Activated CD8-positive, alpha-beta memory T cell treated with anti-CD3 and anti-CD28 coated beads for 1 hour (primary cell): ENCODE measurements at places on chromosomes 3 and 15.

GRCh38 chr3:128854475-128854874, 24.9 kb upstream of the ACAD9 start:
- DNase-seq = no peak

DNA sequence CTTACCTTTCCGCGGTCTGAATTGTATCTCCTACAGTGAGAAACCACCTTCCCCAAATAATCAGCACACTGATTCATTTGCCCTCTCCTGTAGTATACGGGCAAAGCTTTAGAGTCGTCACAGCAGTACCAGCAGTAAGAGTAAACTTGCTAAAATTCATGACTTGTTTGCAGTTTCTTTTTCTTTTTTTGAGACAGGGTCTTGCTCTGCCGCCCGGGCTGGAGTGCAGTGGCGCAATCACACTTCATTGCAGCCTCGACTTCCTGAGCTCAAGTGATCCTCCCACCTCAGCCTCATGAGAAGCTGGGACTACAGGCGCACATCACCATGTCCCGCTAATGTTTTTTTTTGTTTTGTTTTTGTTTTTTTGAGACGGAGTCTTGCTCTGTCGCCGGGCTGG, 11.9 kb downstream of the SCAMP5 start:
- DNase-seq = no peak

DNA sequence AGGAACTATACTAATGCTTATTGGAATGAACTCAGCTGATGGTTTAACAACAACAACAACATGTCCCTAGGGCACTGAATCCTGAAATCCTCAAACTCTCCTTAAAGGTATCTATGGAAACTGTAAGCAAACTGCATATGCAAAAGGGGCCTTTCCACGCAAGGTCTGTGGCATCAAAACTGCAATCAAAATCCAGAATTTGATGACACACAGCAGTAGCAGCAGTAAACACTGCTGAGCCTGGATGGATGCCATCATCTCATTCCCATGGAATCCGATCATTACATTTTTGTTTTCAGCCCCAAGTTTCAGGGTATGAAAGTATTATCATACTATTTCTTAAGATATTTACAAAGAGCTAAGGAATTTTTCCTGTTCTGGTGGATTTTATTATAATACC, 399.7 kb downstream of the VPS13C start:
- DNase-seq = no peak

- DNase-seq = no peak
Measured at GRCh38 chr3:156818273-156818651, 7.9 kb upstream of the LEKR1 start.

GRCh38 chr15:89002281-89002761, 85.9 kb upstream of the ABHD2 start:
- no peak for DNase-seq

- no peak for DNase-seq
Measured at GRCh38 chr3:127077068-127077467, 94.2 kb downstream of the PLXNA1 start.

- no peak for DNase-seq
Measured at GRCh38 chr15:76176487-76177085, 116.8 kb downstream of the TMEM266 start.

GRCh38 chr3:196486263-196486662, 17.3 kb downstream of the RNF168 start:
- no peak for DNase-seq

GRCh38 chr3:21697707-21698106, 53.3 kb downstream of the ZNF385D start:
- no peak for DNase-seq

DNA sequence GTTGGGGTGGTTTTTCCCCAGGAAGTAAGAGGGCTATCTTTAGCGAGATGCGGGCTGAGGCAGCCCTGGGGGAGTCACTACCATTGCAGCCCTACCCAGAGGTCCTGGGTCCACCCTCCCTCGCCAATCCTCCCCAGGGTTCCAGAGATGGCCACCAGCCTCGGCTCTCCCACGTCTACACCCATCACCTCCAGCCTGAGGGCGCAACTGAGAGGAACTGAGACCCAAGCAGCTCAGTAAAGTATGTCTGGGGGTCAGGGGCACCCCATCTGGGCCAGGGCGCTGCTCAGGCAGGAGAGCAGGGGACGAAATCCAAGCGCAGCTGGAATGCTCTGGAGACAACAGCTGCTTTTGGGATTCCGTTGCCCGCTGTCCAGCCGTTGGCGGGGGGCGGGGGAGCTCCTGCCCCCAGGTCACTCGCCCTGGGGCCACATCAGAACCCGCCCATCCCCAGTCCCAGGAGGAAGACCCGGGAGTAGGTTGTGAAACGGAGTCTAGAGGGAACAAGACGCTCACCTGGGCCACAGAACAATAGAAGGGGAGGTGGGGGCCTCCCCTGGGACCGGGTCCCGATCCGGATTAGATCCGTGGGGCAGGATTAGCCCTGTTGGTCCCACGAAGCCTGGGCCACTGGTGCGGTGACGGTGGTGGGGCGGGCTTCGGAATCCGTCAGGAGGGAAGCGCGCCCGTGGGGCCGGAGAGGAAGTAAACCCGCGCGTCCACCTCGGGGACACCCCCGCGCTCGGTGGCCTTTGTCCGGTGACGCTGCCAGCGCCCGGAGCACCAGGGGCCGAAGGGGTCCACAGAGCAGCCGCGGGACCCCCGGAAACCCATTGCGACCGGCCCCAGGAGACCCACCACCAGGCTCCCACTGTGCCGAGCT, 1.4 kb upstream of the NDUFAF3 start:
- DNase-seq = no peak

DNA sequence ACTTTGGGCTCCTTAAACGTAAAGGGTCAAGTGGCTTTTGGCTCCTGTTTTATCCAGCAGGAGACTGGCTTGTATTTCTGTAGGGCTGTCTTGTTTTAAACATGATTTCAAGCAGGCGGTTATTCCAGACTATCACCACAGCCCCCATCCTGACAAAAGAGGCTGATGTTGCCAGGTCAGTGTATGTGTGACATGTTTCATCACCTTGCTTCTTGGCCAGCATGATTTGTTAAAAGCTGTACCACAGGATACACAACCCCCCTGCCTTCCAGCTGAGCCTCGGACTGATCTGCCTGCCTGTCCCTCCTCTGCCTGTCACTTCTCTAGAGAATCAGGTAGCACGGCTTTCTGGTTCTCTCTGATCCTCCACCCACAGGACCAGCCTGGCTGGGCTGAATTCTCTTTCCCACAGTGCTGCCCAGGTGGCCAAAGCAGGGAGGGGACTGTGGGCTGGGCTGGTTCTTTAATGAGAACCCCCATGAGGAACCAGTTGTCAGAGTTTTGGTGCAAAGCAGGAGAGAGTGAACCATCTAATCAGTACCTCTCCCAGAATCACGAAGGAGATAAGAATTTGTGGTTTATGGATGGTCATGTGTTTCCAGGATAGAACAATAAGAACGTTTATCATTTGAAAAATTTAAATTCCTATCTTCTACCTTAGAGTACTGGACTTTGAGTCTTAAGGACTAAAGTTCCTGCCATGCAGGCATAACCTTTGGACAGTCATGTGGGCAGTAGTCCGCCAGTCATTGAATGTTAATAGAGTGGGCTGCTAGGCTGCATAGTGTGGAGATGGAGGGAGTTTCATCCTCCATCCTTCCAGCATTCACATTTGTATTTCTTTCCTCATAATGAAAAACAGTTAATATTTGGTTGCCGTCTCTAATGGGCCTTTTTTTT, 8.8 kb downstream of the ABHD6 start:
- no peak for DNase-seq

GRCh38 chr3:17032407-17033034, 147.8 kb downstream of the PLCL2 start:
- no peak for DNase-seq

GRCh38 chr3:125001557-125002413, 54.0 kb downstream of the HEG1 start:
- DNase-seq = no peak

DNA sequence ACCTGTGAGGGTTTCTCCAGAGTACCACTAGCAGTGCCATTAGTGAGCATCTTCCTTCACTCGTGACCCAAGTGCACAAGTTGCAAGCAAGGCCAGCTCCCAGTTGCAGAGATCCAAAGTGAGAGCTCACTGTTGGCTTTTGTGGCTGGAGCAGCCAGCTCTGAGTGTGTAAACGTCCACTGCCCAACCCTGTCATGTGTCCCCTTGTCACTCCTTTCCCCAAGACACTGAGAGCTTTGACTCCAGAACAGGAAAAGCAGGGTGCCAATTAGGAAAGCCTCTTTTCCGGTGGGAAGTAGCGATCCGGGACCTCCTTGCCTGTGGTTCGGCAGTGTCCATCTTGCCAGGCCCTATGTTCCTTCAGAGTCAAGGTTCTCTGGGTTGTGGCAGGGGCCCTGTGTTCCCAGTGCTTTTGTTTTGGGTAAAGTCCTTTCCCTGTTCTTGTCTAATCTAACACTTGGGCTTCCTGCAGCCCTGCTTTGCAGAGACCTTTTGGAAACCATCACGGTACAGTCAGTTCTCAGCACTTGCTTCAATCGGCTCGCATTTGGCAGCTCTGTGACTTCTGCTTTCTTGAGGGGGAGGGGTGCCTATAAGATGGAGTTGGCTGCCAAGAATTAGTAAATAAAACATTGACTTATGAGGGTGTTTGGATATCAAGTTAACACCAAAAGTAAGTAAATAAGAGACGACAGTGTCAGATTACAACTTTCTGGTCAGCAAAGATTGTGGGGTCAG, 90.5 kb downstream of the DNASE1L3 start:
- no peak for DNase-seq

DNA sequence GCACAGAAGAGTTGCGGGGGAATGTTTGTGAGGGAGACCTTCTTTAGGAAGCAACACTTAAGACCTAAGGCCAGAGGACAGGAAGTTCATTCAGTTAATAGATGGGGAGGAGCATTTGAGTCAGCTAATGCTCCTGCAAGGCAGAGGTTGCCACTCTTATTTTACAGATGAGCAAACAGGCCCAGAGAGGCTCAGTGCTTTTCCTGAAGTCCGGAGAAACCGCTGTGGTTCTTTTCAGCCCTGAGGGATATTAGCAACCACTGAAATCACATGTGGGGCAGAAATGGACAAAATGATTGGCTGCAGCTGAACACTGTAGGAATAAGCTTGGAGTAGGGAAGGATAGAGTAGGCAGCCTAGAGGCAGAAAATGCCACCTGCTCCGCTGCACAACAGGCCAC, 33.3 kb upstream of the RTP4 start:
- no peak for DNase-seq

DNA sequence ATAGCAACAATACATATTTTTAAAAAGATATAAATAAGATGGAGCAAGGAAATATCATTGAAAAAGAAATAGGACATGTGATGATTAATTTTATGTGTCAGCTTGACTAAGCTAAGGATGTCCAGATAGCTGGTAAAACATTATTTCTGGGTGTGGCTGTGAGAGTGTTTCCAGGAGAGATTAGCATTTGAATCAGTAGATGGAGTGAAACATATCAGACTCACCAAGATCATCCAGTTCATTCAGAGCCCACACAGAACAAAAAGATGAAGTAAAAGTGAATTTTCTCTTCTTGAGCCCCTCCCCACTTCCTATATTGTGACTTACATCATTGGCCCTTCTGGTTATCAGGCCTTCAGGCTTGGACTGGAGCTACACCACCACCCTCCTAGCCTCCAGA, 61.6 kb upstream of the TUSC7 start:
- no peak for DNase-seq

- no peak for DNase-seq
Measured at GRCh38 chr3:68479779-68480178, 452.6 kb downstream of the TAFA4 start.

GRCh38 chr3:25396251-25396650, 31.8 kb upstream of the RARB start:
- DNase-seq = no peak

DNA sequence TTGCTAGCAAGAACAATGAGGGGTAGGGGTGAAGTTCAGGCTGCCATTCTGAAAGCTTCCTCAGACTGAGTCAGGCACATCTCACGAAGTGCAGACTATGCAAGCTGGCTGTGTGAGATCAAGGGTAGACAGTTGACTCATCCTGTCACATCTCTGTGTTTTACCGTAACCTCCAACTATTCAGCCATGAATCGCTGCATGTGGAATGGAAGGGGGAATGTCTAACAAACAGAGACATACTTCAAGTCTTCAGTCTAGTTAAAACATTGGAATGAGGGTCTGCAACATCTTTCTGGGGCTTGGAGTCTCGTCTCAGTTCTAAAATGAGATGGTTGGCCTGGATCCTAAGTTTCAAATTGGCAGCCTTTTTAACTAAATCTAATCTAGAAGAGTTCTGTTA, 25.9 kb downstream of the AGTR1 start:
- DNase-seq = no peak

GRCh38 chr3:61814674-61815073, 253.3 kb downstream of the PTPRG start:
- no peak for DNase-seq

DNA sequence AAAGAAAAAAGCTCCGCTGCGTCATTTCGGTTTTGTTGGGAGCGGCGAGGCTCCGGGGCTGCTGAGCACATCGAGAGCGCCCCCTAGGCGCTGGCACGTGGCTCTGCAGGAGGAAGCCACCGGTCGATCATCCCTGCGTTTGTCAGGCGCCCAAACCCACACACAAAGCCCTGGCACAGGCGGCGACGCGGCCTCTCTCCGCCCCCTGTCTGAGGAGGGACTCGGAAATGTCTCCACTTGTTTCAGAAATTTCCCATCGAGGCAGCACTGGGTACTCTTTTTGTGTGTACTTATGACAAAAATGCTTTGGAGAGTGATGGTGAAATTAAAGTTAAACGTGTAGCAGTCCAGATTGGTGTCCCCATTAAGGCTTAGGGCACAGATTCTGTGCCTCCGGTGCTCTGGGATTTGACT, 407.3 kb upstream of the ONECUT1 start:
- no peak for DNase-seq

- DNase-seq = no peak
Measured at GRCh38 chr15:43293432-43293831, 26.7 kb upstream of the TGM5 start.

GRCh38 chr3:187963003-187963676, 190.8 kb upstream of the LPP start:
- no peak for DNase-seq

- DNase-seq = no peak
Measured at GRCh38 chr15:77391372-77391951, 28.4 kb downstream of the PEAK1 start.
